Testis (tissue), 5 donors: ENCODE measurements at places on chromosomes 7 and 10.

DNA sequence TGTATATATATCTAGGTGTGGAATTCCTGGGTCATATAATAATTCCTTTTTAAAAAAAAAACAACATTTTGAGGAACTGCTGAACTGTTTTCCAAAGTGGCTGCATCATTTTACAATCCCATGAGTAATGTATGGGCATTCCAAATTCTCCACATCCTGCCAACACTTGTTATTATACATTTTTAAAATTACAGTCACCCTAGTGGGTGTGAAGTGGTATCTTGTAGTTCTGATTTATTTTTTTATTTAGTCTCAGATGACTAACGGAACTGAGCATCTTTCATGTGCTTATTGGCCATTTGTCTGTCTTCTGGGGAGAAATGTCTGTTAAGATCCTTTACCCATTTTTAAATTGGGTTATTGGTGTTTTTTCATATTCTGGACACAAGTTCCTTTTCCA lies 12.0 kb upstream of the KLHL7 start:
- DNase-seq: no peak

DNA sequence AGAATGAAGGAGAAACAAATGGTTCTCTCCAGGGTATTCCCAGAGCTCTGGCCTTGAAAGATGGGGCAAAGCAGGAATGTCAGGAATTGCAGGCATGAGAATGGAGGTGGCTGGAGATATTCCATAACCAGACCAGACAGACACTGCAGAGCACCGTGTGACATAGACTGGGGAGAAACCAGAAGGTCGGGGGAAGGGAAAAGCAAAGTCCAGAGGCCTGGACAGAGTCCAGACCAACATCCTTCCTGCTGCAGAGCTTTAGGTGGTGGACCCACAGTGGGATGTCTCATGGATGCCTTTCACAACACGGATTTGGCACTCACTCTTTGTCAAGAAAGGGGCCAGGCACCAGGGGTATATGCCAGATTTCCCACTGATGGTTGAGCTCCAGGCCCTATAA lies 177.2 kb upstream of the INHBA start:
- no peak for DNase-seq

DNA sequence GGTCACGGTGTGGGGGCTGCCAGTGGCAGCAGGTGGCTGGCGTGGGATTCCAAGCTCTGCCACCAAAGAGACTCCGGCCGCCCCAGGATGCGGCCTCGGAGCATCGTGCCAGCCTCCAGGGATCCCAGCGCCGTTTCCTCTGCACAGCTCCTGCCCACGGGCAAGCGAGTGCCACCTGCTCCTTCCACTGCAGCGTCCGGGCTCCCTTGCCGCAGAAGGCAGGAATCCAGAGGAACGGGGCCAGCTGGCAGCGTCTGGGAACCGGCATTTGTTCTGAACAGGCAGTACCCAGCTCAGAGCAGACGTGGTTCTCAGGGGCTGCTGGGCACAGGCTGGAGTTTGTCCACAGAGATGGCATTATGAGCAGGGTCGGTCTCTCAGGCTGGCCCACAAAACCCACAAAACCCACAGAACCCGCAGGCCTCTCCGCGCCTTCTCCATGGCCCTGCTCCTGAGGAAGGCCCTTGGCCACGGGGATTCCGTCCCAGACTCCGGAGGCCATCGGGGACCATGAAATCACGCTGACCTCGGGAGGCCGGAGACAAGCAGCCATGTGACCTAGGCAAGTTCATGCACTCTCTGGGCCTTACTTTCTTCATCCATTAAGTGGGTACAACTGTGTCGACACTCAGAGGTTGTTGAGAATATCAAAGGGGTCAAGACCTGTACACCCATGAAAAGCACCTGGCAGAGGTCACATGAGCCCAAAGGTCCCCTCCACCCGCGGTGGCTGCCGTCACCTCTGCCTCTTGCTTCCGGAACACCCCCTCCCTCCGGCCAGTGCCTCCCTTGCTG lies 72.1 kb upstream of the TNRC18 start:
- DNase-seq: peak; percentile 85

GRCh38 chr10:114498413-114499111 lies 94.3 kb upstream of the AFAP1L2 start:
- DNase-seq: no peak

GRCh38 chr7:134739362-134739761 lies 40.1 kb upstream of the CALD1 start:
- DNase-seq: no peak

DNA sequence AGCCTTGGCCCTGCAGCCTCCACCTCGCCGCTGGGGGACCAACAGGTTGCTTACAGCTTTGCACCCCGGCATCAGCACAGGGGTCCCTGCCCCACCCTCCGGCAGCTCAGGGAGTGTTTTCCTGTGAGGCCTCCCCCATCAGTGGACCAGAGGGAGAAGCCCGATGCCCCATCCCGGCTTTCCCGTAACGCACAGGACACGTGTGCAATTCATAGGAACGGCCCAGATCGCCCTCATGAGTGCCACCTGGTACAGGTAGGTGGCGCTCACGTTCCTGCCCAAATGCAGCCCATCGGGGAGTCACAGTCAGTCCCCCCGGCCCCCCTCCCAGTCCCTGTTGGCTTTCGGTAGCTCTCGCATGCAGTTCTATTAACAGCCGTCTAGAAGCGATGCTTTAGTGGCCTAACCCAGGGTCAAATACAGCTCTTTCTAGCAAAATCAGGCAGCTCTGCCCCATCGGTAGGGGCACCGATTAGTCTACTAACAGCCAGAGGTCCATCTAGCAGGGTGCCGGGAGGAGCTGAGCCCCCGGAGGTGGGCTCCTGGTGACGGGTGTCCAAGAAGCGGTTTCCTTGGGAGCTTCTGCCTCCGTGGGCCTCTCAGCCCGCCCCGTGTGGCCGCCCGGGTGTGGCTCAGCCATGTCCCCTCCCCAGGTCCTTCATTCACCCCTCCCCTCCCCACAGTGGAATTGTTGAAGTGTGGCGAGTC lies 48.4 kb upstream of the GTF2IRD1 start:
- no peak for DNase-seq

DNA sequence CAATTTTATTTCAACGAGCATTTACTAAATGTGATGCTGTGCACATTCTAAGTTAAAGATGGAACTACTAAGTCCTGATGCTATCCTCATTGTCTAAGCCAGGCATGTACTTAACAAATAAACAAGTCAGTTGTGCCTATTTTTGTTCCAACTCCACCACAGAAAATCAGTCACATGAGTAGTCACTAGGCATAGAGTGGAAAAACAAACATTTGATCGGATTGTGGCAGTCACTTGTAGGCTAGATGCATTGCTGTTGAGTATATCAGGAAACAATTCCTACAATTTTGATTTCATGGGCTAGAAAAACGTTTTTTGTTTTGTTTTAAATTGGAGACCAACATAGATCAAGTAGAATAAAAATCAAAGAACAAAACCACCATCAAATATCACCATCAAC lies 177.6 kb upstream of the SLC25A13 start:
- DNase-seq: no peak

- no peak for DNase-seq
These were observed 227.5 kb downstream of the WDR11 start for GRCh38 chr10:121078672-121079102.

DNA sequence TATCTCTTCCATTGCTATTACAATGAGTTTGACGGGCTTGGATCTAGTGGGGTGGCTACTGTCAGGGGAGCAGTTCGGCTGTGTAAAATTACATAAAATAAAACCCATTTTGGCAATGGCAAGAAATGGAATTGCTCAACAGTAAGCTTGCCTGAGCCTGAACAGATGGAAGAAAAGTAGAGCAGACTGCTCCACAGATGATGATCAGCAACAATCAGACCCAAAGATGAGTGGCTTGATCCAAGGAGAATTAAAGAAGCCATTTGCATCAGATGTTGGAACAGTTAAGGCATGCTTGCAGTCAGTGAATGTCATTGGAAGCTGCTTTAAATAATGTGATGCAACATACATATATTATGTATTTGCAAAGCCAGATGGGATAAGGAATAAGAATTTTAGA lies 256.6 kb upstream of the SMIM30 start:
- DNase-seq: no peak

GRCh38 chr7:90595342-90595800 lies 750 bp upstream of the CDK14 start:
- no peak for DNase-seq

DNA sequence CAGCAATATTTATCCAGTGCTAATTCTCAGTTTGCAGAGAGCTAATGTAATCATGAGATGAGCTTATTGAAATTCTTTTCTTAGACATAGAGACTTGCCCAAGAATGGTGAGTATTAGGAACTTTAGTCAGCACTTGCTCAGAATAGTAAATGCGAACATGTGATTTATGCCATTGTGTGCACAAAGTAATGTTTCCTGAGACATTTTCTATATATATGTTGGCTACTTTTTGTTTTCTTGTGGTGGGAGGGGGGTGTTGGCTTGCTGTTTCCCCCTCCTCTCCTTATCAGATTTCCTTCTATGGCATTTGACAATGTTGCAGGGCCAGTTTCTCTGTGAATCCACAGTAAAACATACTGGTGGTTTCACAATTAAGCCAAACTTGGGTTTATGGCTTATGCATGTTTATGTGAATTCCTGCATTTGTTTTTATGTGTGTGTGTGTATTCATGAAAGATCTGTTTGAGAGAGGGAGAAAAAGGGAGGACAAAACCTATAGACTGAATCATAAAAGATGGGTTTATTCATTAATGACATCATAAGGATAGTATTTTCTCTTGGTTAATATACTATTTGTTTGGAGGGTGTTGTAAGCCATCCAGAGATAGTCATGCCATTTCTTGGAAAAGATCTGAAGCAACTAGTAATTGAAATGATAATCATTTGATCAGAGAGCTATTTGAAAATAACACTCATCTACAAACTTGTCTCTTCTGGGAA lies 36.3 kb downstream of the ARID5B start:
- no peak for DNase-seq

DNA sequence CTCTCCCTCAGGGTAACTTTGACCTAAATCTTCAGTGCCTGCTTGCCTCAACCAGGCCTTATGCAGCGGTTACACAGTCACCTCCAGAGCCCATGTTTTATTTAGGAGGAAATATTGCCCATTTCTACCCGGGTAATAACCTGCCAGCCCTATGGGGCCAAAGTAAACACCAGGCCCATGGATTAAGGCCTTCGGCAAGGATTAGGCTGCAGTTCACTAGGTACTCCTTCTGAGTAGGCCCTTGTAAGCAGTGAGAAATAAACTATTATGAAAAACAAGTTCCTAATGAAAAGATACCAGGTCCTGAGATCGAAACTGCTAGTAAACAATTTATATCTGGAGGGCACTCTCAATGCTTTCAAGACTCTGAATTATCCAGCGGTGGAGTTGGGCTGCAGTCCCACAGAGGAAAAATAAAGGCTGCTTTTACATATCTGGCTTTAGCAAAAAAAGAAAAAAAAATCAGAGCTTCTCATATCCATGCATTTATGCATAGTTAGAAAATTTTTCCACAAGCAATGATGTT lies 3.7 kb upstream of the HOXA10 start:
- DNase-seq: no peak

- DNase-seq: no peak
These were observed 197.3 kb downstream of the MACC1 start for GRCh38 chr7:20019757-20020432.

- DNase-seq: no peak
These were observed 145.9 kb downstream of the LRRC4 start for GRCh38 chr7:127885222-127885772.

GRCh38 chr7:2719007-2719406 lies 31.0 kb downstream of the AMZ1 start:
- DNase-seq: no peak

GRCh38 chr10:109022417-109023049 lies 900.8 kb downstream of the XPNPEP1 start:
- DNase-seq: no peak

DNA sequence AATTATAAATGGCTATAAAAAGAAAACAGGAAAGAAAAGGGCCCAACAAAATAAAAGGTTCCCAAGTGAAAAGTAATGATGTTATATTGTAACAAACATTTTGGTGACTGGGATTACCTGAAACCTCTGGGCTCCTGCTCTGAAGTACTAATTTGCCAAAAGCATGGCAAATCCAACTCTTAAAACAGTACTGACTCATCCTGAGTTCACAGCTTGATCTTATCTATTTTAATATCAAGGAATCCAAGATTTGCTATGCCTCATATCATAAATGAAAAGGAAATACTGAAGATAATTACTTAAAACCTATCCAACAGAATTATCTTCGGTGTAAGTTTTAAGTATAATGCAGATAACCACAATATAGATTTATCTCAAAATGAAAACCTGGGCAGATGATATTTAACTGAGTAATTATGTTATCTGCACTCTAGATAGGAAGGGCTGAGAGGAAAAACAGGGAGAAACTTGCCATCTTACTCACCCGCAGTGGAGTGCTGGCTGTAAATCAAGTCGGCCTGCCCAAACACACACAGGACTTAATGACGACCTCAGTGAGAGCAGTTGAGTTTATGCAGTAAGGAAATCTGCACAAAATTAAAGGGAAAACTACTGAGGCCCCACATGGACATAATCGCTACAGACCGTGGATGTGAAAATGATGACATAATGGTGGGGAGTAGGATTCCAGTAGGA lies 48.4 kb downstream of the MPP7 start:
- no peak for DNase-seq

- peak; percentile 31 for DNase-seq
These were observed 15.6 kb upstream of the PBLD start for GRCh38 chr10:68348265-68348741.

- no peak for DNase-seq
These were observed 370.2 kb downstream of the ARL4A start for GRCh38 chr7:13057462-13058200.

DNA sequence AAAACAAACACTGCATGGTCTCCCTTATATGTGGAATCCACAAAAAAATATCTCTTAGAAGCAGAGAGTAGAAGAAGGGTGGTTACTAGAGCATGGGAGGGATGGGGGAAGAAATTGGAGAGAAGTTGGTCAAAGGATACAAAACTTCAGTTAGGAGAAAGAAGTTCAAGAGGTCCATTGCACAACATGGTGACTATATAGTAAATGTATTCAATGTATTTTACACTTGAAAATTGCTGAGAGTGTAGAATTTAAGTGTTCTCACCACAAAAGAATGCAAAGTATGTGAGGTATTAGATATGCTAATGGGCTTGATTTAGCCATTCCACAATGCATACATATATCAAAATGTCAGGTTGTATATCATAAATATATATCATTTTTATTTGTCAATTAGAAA lies 232.0 kb upstream of the CELF2 start:
- no peak for DNase-seq
